ENCODE measurements at places on chromosomes 7 and 10.
A peak's percentile ranks its signal among the peaks of the same experiment; 100 is the strongest.

- DNase-seq: no peak
Measured at GRCh38 chr7:22425361-22425760, 68.4 kb upstream of the RAPGEF5 start.

- no peak for DNase-seq
Measured at GRCh38 chr10:79401015-79401921, 44.2 kb downstream of the ZCCHC24 start.

DNA sequence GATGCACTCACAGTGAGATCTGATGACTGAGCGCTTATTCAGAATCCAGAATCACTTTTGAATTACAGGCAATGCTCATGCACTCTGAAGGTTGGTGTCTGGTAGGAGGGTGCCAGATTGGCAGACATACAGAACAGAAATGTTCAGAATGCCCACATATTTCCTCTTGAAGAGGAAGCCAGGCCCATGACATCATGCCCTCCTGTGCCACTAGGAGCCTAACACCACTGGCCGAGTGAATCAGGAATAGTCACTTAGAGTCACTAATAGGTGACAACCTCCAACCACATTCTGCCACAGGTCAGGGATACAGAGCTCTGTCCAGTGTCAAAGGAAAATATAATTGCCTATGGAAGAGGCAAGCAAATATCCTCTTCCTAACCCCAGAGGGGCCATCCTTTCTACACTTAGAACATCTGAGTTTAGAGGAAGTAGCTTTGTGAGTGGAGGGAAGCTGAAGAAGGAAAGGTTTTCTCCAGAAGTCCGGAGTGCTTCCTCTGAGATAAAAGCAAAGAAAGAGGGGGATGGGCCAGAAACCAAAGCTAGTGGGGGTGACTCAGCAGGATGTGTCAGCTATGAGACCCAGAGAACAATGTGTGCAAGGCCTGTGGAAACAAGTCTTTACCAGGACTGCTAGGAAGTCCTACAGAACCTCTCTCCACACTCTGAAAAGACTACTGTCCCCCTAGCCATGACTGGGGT is 838.8 kb downstream of the GRID1 start:
- no peak for DNase-seq

GRCh38 chr7:18572885-18573284 is 77.3 kb downstream of the HDAC9 start:
- DNase-seq: no peak

GRCh38 chr10:68959695-68960527 is 3.9 kb downstream of the DDX21 start:
- DNase-seq: no peak

DNA sequence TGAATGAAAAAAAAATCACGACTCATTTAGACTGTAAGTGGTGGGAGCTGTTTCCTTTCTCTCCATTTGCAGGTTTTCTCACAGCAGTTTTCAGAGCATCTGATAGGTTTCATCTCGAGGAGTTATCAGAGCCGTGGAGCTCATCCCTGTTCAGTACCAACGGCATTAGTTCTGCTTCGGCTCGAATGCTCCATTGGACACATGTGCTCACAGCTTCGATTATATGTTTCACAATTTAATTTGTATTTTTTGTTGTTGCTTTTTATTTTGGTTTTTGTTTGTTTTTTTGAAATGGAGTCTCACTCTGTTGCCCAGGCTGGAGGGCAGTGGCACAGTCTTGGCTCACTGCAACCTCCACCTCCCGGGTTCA is 1.5 kb downstream of the SLC18A2 start:
- no peak for DNase-seq

DNA sequence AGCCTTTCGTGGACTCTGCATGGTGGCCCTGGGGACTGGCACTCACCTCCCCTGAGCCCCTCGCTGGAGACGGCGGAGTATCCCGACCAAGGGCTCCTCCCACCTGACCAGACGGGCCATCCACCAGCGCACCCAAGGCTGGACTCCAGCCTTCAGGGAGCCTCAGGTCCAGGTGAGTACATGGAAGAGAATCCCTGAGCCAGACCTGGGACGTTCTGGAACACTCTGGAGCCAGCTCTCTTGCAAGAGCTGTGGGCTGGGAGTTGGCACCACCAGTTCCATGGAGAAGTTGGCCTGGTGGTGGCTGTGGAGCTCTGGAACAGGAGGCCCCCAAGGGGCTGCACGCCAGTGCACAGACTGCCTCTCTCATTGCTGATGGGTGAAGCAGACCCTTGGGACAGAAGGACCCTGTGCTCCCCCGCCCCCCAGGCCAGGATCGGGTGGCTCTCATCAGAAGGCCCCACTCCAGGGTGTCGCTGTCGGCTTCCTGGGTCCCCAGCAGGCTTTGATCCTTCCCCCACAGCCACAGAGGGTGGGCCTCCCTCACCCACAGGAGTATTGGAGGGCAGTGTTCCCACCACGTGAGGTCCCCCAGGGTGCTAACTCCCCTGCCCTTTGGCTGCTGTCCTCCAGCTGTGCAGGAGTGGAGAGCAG is 189.9 kb downstream of the EBF3 start:
- DNase-seq: no peak

DNA sequence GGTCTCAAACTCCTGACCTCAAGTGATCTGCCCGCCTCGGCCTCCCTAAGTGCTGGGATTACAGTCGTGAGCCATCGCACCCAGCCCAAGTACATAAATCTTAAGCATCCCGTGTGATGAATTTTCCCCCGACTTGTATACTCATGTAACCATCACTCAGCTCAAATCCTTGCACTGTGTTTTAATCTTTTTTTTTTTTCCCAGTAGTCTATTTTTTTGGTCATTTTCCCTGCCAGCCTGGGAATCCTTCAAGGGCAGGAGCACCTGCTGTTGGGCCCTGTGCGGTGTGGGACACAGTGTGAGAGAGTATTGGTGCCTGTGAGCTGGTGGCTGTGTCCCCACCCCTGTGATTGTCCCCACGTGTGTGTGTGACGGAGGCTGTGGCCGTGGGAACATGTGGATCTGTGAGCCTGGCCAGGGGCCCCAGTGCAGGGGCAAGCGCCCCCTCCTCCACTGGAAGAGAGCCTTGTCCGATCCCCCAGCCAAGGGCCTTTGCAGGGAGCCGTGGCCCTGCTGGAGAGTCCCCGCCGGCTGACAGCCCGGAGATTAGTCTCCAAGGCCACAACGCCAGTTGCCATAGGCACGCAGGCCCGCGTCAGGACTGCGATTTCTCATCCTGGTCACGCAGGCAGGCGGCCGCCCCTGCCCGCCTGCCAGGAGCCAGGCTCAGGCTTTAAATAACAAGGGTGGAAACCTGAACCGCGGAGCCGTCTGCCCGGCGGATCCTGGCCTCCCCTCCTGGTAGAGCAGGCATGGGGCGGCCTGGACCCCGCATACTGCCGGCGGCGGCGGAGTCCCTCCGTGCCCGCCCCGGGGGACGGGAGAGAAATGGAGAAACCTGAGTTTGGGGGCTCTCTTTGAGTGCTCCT is 26.5 kb downstream of the GTF2IRD1 start:
- DNase-seq: peak; percentile 76

- DNase-seq: no peak
Measured at GRCh38 chr7:128240696-128241386, at the start of gene LEP. LEP (plus strand) TSS chr7:128241278; CDS start chr7:128252019, 10,741 bp downstream.

- DNase-seq: no peak
Measured at GRCh38 chr7:112905950-112906349, 115.8 kb upstream of the TMEM168 start.

DNA sequence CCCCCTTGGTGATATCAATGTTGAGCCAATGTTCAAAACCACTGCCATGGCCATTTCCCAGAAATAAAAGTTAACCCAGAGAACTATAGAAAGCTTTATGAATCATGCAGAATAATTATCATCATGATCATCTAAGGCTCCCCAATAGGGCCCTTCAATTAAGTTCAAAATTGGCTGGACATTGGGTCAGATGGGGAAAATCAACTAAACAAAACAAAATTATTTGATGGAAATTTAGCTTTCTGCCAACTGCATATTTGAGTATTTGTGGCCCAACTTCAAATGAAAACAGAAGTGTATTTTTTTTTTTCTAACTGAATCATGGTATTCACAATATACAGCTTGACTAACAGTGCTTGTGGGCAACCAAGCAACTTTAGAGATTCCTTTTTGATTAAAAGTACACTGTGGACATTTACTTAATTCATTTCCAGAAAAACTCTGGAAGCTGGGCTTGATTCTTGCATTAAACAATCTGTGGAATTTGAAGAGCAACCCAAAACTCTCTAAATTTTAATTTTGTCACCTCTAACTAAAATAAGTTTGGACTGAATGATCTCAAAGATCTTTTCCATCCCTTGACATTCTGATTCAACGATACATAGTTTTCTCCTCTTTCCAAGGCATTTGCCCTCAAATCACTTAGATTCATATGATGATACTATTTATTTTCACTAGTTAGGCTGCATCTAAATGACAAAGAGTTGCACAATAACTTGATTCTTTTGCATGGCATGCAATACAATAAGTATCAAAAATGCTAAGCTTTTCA is 203.2 kb downstream of the AHR start:
- no peak for DNase-seq

DNA sequence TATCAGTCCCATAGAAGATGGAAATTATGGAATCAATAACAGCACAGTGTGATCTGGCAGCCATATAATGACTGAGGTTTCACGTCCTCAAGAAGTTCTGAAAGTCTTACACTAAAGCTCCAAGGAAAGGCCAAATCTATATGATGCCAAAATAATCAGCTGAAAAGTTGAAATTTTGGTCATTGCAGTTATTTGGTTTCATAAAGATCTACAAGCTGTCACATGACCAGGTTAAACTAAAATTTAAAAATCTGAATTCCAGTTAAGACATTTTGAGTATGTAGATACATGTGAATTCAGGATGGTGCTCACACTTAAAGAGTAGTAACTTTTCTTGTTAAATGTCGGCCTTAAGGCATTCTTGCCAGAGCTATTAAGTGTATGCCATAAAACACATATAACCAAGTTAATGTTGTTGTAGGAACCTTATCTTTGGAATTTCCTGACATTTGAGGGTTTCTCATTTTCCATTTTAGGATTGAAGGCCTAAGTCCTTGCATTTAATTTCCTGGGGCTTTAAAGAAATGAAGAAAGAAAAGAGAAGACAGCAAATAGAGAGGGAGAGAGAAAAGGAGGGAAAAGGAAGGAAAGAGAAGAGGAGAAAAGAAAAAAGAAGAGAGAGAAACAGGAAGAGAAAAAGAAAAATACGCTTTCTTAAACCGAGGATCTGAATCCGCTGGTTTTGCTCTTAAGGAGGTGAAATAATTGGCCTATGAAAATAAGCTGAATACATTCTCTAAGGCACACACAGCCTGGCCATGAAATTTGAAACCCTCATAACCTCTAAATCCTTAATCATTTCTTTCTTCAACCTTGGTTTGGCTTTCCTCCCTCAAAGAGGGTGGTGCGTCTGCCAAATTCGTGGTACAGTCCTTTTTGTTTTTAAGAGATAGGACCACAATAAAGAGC is 43.8 kb downstream of the DENND2A start:
- no peak for DNase-seq

GRCh38 chr7:22624781-22625180 is 102.2 kb upstream of the IL6 start:
- no peak for DNase-seq

GRCh38 chr7:23410446-23411183 is 59.7 kb downstream of the IGF2BP3 start:
- DNase-seq: no peak

DNA sequence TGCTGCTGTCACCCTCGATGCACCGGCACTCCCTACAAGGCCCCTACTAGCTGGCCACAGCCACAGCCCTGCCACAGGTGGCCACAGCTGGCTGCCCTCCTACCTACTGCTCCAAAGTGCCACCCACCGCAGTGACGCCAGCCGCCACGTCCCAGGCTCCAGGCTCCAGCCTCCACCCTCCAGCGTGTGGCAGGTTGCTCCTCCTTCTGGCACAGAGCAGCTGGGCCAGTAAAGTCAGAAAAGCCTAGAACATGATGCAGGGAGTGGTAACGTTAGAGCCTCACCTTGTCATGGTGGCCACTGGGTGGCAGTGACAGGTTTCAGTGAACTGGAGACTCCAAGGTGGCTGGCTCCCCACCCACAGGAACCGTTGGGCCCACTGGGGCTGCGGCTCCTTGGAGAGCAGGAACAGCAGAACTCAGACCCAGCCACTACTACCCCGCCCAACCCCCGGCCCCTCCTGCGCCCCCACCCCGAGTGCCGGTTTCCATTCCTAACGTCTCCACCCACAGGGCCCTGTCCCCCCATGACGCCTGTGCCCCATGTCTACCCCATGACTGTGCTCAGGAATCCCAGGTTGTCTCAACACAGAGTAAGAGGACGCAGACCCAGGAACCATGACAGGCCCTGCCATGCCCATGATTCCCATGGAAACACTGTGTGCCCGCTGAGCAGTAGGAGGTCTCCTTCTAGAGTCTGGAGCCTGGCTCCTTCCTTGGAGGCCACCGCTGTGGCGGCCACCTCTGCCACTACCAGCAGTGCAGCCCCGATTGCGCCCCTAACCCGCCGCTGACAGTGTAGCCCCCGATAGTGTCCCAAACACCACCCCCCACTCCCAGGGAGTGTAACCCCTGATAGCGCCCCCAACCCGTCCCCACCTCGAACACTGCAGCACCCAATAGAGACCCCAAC is 52.3 kb upstream of the ZNF33B start:
- no peak for DNase-seq

GRCh38 chr10:35424680-35425285 is 88.5 kb downstream of the CCNY start:
- no peak for DNase-seq

DNA sequence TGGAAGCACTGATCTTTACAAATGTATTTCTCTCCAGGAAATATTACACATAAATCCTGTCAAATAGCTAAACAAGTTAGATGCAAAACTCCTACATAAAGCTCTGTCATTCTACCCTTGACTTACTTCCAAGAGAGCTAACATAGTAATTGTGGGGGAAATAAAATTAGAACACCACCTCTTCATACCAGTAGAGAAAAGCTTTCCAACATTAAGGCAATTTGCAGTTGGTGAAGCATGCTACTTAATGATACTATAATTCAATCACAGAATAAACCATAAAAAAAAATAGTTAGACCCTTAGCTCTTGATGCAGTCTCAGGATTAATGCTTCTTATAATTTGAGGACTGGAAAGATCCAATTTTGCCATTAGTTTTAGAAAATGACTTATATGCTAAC is 35.2 kb downstream of the SEMA3A start:
- DNase-seq: no peak

- DNase-seq: no peak
Measured at GRCh38 chr7:24779283-24779655, 22.0 kb upstream of the GSDME start.

DNA sequence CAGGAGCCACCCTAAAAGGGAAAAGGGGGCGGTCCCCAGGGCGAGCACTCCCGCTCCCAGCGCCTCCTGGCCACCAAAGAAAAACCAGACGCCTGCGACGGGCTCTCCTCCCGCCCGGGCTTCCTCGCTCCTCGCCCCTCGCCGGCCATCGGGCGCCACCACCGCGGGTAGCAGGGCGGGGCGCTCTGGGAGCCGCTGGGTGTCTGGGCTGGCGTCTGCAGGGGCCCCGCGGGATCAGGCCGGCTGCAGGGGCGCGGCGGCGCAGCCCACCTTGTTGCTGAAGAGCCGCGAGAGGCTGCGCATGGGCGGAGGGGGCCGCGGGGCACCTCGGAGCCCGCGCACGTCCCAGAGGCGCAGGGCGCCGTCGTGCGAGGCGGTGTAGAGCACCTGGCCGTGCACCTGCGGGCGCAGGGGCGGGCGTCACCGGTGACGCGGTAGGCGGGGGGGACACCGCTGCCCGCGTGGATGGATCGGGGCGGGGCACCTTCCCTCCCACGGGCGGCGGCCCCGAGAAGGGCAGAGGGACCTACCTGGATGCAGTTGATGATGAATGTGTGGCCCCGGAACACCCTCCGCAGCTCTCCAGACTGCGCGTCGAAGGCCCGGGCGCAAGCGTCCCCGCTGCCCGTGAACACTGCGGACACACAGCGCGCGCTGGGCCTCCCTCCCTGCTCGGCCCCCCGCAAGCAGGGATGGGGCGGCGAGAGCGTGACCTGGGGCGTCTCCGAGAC is 28.3 kb downstream of the WDR86 start:
- DNase-seq: no peak
